ENCODE measurements at places on chromosomes 5 and 9. TPM values are rescaled to one million over a fixed set of nuclear protein-coding genes. Genes with fewer than 3 reads are reported as not detected.

DNA sequence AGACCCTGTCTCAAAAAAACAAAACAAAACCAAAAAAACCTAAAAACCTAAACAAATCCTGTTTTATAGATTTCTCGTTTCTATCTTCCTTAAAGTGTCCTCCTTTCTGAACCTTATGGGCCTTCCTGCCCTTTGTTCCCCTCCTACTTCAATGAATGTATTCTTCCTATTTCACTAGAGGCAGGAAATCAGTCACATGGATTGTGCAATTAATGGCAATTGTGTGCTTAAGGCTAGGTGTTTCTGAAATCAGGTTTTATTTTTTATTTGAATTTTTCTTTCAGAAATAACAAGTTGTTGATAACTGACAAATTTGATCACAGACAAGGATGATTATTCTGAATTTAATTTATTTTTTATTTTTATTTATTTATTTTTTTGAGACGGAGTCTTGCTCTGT lies 220.6 kb upstream of the SEMA6A start:
- no peak for DNase-seq

- DNase-seq = no peak
Observed at GRCh38 chr5:133694181-133694831, 82.0 kb upstream of the FSTL4 start.

- no peak for DNase-seq
Observed at GRCh38 chr9:9045072-9045471, 1245.5 kb upstream of the DMAC1 start.

GRCh38 chr5:169873642-169874041 lies 106.7 kb downstream of the INSYN2B start:
- DNase-seq = no peak

The HAVCR2 gene
- total RNA-seq = not detected

The ZSWIM6 gene
- 16.3 TPM for total RNA-seq

The NLN gene
- 18.0 TPM for total RNA-seq

DNA sequence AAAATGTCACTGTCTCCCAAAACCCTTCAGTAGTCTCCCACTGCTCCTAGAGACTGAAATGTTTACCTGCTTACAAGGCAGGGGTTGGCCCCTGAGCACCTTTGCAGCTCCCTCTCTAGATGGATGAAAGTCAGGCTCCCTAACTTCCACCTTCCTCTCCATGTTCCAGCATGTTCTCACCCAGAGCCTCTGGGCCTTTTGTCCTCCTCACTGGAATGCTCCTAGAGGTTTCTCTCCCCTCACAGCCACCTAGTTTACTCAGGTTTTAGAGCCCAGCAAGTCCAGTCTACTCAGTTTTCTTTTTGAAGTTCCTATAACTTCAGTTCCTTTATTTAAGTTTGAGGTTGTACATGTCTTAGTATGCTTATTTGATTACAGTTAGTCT lies 815 bp upstream of the URM1 start:
- no peak for DNase-seq

The MELK gene
- 14.7 TPM for total RNA-seq

The ARHGEF39 gene
- total RNA-seq = 0.39 TPM

DNA sequence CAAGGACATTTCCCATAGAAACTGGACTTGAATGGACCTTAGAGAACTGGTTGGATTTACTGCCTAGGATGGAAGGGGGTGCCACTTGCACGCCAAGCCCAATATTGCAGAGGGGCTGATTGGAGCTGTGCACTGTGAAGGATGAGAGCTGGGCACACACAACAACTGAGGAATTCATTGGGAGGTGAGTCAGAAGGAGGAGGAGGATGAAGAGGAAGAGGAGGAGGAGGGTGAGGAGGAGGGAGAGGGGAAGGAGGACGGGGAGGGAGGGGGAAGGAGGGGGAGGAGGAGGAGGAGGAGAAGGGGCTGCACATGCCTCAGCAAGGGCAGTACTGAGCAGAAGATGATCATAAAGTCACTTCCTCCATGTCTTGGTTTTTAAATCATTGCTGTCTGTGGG lies 5.7 kb upstream of the ICE1 start:
- DNase-seq = no peak

GRCh38 chr5:2353871-2354440 lies 397.5 kb downstream of the IRX2 start:
- DNase-seq = no peak

The SPATA9 gene
- not detected for total RNA-seq

- DNase-seq = no peak
Observed at GRCh38 chr5:158990979-158991775, 108.5 kb downstream of the EBF1 start.

DNA sequence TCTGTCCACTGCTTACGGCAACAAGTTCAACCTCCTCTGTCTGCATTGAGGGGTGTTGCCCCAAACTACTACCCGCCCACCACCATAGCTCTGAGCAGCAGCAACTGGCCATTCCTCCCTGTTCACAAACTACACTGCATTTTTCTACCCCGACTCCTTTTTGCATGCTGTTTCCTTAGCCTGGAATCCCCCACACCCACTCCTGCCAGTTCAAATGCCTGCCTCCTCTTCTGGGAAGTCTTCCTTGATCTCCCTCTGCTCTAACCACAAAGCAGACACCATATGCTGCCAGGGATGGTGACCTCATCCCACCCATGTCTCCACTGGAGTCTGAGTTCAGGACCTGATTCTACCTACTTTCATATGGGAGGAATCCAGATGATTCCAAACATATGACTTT lies 13.3 kb downstream of the ALDH1B1 start:
- DNase-seq = no peak

DNA sequence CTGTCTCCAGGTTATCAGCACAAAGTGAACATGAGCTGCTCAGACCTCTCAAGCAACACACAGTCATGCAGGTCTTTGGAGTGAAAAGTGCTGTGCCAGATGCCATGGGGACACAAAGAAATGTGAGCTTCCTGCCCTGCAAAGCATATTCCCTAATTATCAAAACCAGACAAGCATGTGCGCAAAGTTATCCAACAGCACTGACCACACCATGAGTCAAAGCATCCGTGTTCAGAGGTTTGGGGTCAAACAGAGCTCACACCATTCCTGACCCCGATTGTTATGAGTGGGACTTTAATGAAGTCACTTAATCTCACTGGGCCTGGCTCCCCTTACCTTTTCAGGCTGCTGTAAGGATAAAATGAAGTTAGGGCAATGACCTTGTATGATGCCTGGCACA lies 138.5 kb downstream of the SLIT3 start:
- no peak for DNase-seq

DNA sequence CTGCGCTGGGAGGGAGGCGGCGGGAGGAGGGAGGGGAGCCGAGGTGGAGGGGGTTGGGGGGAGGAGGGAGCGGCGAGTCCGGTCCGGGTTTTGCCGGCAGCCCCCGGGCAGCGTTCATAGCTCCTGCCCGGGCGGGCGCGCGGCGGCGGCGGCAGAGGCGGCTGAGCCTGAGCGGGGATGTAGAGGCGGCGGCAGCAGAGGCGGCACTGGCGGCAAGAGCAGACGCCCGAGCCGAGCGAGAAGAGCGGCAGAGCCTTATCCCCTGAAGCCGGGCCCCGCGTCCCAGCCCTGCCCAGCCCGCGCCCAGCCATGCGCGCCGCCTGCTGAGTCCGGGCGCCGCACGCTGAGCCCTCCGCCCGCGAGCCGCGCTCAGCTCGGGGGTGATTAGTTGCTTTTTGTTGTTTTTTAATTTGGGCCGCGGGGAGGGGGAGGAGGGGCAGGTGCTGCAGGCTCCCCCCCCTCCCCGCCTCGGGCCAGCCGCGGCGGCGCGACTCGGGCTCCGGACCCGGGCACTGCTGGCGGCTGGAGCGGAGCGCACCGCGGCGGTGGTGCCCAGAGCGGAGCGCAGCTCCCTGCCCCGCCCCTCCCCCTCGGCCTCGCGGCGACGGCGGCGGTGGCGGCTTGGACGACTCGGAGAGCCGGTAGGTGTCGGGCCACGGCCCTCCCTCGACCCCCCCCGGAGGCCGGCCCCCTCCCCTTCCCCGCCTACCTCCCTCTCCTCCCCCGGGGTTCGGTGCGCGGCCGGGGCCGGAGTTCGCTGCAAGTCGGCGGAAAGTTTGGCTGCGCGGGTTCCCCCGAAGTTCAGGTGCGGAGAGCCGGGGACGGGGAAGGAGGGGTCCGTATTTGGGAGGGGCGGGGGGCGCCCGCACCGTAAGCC lies at the start of gene CXXC5:
TSS of gene CXXC5 (plus strand) at position 145 of the 877 bp plus-strand sequence. CDS start 32,175 bp downstream, outside the sequence.
- no peak for DNase-seq

DNA sequence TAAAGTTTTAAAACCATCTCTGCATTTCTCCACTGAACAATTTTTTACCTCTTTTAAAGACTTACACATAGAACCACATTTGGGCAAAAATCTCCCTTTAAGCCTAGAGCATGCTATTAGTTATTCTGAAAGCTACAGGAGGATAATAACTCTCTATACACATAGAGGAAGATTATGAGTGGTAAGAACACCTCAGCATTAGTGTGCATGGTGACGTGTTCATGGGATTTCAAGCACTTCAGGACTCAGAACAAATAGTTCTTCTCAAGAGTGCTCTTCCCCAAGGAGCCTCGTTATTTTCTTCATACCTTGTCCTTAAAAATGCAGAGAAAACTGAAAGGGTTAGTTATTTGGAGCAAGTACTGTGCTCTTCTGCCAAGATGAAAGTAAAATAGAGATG lies 256.9 kb upstream of the TUSC1 start:
- no peak for DNase-seq

The FBP2 gene
- total RNA-seq = not detected

DNA sequence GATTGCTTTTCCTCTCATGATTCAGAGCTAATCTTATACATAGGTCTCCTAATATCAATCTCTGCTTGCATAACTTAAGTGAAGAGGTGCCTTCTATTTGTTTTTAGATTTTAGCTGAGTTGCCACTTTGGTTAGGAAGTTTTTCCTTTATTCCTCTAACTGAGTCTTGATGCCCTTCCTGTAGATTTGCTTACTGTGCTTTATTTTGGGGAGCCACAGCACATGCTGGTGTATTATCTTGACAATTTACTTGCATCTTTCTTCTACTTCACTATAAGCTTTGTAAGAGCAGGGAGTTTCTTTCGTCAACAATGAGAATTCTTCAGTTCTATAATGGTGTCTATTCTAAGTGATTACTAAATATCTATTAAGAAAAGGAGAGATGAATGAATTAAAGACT lies 54.9 kb downstream of the GABRA6 start:
- DNase-seq = no peak

- DNase-seq = no peak
Observed at GRCh38 chr9:126448865-126449577, 122.4 kb downstream of the MVB12B start.

GRCh38 chr5:1948663-1949191 lies 66.0 kb upstream of the IRX4 start:
- DNase-seq = no peak

DNA sequence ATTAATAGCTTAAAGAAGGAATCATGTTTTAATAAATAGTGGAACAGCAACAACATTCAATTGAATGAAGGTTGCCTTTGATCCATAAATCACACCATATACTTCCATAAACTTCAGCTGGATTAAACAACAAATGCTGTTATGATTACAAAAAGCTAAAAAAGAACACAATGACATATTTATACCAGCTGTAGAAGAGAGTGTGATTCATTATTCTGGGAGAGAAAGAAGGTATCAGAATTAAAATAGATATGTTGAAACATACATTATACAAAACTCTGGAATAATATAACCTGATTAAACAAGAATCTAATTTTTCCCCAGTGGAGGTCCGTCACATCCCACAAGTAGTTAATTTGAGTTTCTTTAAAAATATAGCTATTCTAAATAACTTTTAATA lies 7.5 kb upstream of the RECK start:
- DNase-seq = no peak

The IL7R gene
- total RNA-seq = 0.82 TPM

- DNase-seq = no peak
Observed at GRCh38 chr9:111752455-111752854, 42.3 kb downstream of the SHOC1 start.

GRCh38 chr9:136845465-136846260 lies 3.4 kb downstream of the AJM1 start:
- no peak for DNase-seq

DNA sequence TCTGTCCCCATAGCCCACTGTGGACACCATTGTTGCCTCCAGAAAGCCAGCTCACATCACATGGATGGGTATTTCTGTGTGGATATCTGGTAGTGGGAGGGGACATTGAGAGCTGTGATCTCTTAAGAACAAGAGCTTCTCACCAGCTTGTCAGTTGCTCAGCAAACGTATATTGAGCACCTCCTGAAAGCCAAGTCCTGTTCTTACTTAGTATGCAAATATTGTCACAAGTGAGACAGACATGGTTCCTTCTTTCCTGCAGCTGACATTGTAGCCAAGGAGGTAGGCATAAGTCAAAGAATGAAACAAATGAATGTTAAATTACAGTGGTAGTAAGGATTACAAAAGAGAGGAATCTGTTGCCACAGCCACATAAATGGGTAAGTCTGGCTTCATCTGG lies 3.8 kb downstream of the TCOF1 start:
- no peak for DNase-seq

GRCh38 chr5:113060408-113061025 lies 83.9 kb downstream of the DCP2 start:
- no peak for DNase-seq

- DNase-seq = no peak
Observed at GRCh38 chr5:10584714-10585517, 21.0 kb downstream of the ANKRD33B start.

DNA sequence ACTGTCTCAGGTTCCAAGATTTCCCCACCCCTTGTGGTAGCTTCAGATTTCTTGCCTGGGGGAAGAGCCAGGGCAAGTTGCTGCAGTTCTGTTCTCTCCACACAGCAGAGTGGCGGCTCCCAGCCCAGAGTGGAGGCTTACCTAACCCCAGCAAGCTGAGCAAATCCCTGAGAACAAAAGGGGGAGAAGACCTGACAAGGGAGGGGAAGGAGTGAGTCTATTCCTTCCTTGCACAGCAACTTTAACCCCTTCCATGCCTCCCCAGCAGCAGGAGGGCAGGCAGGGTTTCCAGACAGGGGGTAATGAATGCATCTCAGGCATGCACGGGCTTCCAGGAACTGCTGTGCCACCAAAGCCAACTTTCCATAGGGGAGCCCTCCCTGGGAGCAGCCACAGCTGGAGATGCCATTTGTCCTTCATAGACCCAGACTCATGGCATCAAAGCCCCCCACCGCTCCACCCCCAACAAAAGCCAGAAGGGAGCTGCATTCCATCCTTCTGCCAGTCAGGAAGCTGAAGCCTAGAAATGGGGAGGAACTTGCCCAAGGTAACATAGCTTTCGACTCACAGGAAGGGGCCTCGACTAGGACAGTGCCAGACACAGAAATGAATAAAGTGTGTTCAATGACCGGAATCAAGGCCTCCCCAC lies 28.8 kb upstream of the FAT2 start:
- DNase-seq = no peak

DNA sequence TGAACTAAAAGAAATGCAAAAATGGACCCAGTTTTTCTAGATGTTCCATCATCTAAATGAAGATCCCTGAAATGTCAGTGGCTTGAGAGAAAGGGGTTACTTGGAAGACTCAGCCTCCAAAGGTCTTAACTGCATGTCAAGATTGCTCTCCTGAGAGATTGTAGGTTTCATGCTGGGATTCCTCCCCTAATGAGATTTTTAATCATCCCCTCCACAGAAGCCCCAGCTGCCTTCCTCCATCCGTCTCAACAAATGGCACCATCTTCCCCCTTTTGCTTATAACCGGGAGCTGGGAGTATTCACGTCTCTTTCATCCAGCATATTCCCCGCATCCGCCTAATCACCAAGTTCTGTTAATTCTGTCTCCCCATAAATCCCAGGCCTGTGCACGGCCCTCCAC lies 104.5 kb downstream of the NSG2 start:
- DNase-seq = no peak

- DNase-seq = no peak
Observed at GRCh38 chr5:98993512-98993911, 64.7 kb upstream of the CHD1 start.

- DNase-seq = peak; percentile 22
Observed at GRCh38 chr5:145587710-145588109, 247.4 kb downstream of the PRELID2 start.

Measured in glomerular endothelial cell (primary cell).